Stimulated activated CD8-positive, alpha-beta memory T cell treated with anti-CD3 and anti-CD28 coated beads, Interleukin-15, amount 100 ng/mL, for 48 hours (primary cell): ENCODE measurements at places on chromosomes 7 and 10.

DNA sequence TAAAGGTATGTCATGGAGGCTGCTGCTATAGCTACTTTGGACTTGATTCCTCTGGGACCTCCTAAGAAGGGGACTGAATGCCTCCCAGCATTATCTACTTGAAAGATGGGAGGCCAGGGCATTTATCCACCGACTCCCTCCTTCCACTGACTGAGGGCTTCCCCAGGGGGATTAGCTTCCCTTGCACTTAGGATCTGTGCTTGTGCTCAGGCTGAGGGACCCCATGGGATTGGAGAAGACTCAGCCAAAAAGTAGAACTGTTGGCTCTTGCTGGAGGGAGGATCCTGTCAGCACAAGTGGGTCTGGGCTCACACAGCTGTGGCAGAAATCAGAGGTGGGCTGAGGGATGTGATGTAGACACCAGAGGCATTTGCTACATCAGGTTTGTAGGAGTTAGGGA is 81.5 kb upstream of the SYPL1 start:
- no peak for DNase-seq

DNA sequence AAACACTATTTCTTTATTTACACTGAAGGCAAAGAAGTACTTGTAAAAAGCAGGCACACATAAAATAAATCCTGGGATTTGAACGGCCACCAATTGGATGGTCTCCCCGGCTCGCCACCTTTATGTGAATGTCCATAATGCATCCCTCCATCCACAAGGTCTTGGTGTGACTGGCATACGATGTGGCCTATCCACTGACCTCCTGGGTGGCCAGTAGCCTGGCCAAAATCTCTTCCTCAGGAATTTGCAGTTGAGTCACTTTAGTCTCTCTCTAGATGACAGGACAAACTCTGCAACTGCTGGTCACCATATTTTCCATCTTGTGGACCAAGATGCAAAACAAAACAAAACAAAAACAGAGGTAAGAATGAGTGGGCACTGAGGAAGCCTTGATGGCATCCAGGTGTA is 39.1 kb downstream of the CDK1 start:
- DNase-seq, result no peak

- no peak for DNase-seq
These were observed 476 bp upstream of the ZFYVE27 start for GRCh38 chr10:97736403-97736901.

- DNase-seq, result no peak
These were observed 240.6 kb downstream of the DGKI start for GRCh38 chr7:137606061-137606674.

DNA sequence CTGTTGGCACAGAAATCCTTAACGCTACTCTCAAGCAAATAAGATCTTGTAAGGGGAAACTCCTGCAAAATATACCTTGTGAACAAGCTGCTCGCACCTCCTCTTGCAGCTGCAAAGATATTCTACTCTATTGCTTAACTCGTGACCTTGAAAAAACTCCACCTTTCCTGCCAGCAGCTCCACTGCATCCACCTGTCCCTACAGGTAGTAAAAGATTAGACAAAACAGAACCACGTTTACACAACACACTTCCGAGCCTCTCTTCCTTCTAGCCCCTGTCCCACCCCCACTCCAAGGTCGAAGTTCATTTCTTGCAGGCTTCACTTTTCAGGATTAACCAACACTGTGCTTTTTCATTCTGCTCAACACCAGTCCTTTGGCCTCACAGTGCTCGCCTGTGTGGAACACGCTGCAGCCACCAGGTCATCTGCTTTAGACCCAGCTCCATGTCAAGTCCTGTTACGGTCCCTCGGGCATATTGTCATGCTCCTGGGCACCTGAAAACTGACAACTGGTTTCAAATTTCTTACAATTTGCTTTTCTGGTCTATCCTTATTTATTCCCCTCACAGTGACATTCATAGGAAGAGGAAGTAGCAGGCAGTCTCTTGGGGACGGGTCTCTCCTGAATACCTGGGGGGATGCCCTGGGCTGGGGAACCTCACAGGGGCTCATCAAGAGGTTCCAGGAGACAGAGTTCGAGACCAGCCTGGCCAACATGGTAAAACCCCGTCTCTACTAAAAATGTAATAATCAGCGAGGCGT is 165.8 kb upstream of the KLF14 start:
- no peak for DNase-seq

DNA sequence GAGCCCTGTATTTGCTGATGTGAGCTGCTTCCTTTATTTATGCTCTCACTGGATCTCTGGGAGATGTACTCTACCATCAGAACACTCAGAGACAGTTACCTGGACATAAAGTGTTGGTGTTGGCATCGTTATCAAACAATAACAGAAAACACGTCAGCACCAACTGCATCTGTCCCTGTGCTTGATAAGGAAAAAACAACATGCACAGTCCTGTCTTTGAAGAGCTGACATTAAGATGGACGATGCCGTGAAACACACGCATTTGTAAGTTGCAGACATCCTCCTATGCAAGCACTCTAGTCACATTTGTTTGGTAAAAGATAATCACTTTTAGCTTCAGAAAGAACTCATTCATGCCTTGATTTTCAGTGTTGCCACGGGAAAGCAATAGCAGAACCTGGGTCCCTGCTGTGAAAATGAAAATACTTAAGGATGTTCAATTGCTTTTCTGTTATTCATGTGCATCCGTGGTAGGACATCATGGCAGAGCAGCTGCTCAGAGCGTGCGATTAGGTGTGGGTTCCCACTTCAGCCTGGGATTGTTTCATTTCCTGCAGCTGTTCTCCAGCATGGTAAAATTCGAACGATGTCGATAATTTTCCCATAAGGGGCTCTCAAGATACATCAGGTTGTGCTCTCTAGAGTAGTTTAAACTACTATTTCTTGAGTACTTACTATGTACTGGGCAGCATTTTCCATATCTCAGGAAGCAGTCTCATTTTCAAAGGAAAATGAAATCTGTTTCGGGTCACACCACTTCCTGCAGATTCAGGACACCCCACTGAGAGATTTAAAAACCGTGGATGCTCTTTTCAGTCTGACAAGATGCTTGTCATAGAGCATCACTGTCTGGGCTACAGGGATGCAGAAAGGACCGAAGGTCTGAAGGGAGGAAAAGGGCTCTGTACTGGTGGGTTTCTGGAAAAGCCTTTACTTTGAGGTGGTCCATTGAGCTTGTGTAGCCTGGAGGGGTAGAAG is 248.7 kb downstream of the CAMK1D start:
- no peak for DNase-seq

- DNase-seq, result no peak
These were observed 23.6 kb upstream of the ZRANB1 start for GRCh38 chr10:124918191-124918830.

DNA sequence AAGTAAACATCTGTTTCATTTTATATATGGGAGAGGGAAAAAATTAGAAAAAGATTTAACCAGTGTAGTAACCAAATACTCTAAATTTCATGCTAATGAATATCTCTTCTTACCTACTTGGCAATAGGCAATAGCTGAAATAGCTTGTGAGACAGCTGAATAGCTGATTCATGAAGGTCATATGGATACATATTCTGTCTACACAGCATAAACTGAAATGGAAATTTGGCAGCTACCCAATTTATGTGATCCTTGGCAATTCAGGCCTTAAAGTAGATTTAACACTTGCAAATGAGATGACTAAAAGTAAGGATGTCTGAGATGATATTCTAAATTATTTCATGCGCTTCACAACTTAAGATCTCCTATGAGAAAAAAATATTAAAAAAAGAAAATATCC is 261.2 kb upstream of the SEMA3A start:
- no peak for DNase-seq

- DNase-seq, result no peak
These were observed 207.2 kb downstream of the PARD3 start for GRCh38 chr10:34607894-34608293.

DNA sequence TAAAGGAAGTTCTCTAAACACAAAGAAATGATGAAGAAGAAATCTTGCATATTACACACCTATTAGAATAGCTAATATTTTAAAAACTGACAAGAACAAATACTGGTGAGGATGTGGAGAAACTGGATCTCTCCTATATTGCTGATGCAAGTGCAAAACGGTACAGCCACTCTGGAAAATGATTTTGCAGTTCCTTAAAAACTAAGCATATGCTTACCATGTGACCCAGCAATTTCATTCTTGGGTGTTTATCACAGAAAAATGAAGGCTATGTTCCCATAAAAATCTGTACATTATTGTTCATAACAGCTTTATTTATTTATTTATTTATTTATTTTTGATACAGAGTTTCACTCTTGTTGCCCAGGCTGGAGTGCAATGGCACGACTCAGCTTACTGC is 14.9 kb upstream of the PLEKHA1 start:
- no peak for DNase-seq

DNA sequence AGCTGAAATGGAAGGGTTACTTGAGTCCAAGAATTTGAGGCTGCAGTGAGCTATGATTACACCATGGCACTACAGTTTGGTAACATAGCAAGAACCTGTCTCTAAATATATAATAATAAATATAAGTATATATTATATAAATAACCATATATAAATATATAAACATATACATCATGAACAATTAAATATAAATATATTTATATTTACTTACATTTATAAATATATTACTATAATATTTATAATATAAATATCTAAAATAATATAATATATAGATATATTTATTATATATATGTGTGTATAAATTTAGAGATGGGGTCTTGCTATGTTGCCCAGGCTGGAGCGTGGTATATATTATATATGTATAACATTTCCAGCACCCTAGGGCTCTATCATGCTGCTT is 42.4 kb upstream of the LYZL1 start:
- no peak for DNase-seq

DNA sequence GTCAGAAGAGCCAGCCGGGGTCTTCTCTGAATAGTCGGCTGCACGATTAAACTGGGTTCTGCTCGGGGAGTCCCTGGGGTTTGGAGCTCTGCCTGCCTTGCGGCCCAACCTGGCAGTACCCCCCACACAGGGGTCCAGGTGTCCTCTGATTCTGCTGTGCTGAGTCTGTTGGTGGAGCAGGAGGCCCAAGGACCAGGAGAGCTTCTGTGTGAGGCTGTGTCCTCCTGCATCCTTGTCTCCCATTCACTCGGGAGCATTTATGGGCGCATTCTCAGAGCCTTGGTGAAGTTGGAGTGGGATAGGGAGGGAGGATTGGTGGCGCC is 14.2 kb downstream of the INPP5A start:
- no peak for DNase-seq

DNA sequence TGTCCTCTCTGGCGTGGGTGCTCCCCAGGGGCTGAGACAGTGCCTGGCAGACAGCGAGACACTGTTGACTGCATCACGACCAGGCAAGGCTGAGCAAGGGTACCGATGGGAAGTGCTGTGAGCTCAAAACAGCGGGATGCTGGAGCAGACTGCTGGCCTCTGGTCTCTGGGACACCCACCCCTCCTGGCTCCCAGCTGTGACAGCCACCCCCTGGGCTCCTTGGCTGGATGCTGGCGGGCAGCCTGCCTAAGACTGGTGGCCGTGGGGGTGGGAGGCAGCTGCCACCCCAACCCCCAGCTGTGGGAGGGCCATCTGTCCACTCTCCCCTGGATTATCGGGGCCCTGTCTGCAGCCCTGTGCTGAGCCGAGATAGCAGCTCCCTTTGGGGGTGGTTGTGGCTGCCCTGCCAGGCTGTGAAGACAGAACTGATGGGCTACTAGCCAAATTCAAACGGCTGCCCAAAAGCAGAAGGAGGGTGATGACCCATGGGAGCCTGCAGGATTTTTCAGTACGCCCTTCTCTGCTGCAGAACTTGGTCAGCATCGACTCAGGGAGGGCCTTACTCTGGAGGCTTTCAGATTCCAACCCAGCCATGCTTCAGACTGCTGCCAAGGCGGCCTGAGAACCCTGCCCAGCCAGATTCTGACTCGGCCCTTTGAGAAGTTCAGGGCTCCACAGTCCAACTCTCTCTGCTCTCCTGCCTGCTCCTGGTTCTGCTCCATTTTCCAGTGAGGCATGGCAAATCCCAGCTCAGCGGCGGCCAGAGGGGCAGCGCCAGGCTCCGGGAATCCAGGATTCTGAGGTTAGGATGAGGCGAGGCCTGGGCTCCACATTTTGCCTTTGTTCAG is 125.3 kb downstream of the NEURL1 start:
- no peak for DNase-seq

- DNase-seq, result no peak
These were observed 387.0 kb downstream of the SDK1 start for GRCh38 chr7:3688071-3688470.

DNA sequence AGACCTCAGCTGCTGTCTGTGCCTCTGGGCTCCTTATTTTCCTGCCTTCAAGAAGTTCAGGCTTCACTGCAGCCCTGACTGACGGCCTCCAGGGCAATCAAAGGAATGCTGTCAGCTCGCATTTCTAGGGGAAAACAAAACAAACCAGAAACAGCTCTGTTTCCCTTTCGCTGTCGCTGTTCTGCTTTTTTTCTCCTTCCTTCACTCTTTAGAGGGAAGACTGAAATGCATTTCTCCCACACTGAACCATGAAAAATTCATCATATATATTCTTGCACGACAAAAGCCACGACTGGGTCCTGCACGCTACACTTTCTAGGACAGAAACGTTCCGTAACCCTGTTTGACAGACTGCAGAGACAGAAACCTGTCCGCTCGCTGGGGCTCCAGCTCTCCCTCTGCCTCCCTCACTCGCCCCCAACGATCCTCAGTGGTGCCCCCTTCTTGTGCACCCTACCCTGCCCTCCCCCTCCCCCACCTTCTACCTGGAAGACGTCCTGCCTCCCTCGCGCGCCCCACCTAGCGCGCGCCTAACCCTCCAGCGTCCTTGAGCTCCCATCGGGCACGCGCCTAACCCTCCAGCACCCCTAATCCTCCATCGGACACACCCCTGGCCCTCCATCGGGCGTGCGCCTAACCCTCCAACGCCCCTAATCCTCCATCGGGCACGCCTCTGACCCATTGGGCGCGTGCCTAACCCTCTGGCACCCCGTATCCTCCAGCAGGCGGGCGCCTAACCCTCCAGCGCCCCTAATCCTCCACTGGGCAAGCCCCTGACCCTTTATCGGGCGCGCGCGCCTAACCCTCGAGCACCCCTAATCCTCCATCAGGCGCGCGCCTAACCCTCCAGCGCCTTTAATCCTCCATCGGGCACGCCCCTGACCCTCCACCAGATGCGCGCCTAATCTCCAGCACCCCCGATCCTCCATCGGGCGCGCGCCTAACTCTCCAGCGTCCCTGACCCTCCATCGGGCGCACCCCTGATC is 37.1 kb downstream of the SVOPL start:
- no peak for DNase-seq
